NCI-H146 (cell line): ENCODE measurements at places on chromosomes 16 and 17.

GRCh38 chr17:6279659-6280058 lies 155.3 kb downstream of the AIPL1 start:
- peak; percentile 85 for DNase-seq

GRCh38 chr17:68570526-68570925 lies 30.6 kb downstream of the FAM20A start:
- DNase-seq, result no peak

- no peak for DNase-seq
These were observed 12.1 kb downstream of the CMTM3 start for GRCh38 chr16:66616592-66616991.

- peak; percentile 47 for DNase-seq
These were observed 787 bp downstream of the ZFPM1 start for GRCh38 chr16:88453611-88454522.

- DNase-seq, result no peak
These were observed 4.0 kb upstream of the ZNF768 start for GRCh38 chr16:30530163-30531037.

DNA sequence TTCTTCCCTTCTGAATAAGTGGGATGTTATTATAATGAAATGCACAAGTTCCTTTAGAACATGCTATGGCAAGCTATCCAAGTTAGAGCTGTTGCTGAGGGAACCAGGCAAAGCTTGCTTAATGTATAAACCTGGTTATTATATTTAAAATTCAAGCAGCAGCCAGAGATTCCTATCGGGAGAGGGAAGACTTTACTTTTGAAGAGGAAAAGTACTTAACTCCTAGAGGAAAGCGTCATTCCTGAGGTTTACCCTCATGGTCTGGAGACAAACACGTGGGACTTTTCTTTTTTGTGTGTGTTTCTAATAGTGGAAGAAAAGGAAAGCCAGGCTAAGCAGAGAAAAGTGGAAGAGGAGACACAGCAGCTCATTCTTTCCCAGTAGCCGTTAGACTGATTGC lies 39.9 kb upstream of the MYH10 start:
- DNase-seq, result no peak

- DNase-seq, result no peak
These were observed 13.1 kb downstream of the USP7 start for GRCh38 chr16:8950580-8951077.

GRCh38 chr16:76653390-76654026 lies 376.3 kb downstream of the CNTNAP4 start:
- DNase-seq, result peak; percentile 87

GRCh38 chr16:87254734-87255133 lies 62.5 kb downstream of the C16orf95 start:
- DNase-seq, result no peak
